Hematopoietic multipotent progenitor cell treated with erythropoietin and hydrocortisone succinate and interleukin-3 and kit ligand, for 17 days (in vitro differentiated cells): ENCODE measurements at places on chromosomes 16 and 17.

GRCh38 chr16:12565423-12565822 lies 238.3 kb downstream of the CPPED1 start:
- DNase-seq, result no peak

DNA sequence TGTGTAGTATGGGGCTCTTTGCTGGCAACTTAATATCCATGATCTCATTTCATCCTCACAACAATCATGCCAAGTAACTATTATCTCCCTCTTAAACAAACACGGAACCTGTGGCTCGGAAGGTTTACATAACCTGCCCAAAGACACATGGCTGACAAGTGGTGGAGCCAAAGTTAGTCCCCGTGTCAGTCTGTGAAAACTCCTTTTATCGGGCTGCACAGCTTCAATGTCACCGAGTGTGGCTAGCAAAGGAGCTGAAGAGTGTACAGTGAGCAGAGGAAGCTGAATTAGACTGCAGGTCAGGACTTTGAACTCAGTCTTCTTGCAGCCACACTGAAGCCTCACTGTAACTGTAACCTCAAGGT lies 80.3 kb downstream of the PARN start:
- no peak for DNase-seq

DNA sequence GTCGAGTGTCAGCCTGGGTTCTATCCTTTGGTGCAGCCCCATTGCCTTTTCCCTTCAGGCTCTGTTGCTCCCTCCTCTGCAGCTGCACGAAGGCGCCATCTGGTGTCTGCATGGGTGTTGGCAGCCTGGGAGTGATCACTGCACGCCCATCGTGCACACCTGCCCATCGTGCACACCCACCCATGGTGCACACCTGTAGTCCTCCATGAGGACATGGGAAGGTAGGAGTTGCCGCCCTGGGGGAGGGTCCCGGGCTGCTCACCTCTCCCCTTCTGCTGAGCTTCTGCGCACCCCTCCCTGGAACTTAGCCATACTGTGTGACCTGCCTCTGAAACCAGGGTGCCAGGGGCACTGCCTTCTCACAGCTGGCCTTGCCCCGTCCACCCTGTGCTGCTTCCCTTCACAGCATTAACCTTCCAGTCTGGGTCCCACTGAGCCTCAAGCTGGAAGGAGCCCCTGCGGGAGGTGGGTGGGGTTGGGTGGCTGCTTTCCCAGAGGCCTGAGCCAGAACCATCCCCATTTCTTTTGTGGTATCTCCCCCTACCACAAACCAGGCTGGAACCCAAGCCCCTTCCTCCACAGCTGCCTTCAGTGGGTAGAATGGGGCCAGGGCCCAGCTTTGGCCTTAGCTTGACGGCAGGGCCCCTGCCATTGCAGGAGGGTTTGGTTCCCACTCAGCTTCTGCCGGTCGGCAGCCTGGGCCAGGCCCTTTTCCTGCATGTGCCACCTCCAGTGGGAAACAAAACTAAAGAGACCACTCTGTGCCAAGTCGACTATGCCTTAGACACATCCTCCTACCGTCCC lies 2.9 kb downstream of the CTRL start:
- DNase-seq, result peak; percentile 82

GRCh38 chr17:56595831-56596690 lies 2.6 kb downstream of the NOG start:
- DNase-seq, result no peak

- DNase-seq, result no peak
These were observed 1.6 kb downstream of the TBX4 start for GRCh38 chr17:61453566-61454380.

DNA sequence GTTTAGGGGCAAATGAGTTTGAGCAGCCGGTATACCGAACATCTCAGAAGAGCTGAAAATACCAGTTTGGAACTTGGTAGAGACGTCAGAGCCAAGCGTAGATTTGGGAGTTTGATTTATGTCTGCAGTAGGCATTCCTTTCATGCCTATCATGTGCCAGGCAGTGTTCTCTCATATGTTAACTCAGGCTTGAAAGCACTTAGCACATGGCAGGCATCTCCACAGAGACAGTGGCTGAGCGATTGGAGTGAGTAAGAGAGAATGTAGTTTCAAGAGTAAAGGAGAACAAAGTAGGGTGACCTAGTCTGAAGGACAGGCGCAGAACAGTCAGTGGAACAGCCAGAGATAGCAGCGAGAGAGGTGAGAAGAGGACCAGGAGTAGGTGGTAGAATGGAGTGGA lies 207.0 kb downstream of the FTO start:
- DNase-seq, result no peak
